ENCODE measurements at places on chromosomes 4 and X.

GRCh38 chr4:150217192-150217591 is 138.9 kb downstream of the DCLK2 start:
- no peak for DNase-seq

DNA sequence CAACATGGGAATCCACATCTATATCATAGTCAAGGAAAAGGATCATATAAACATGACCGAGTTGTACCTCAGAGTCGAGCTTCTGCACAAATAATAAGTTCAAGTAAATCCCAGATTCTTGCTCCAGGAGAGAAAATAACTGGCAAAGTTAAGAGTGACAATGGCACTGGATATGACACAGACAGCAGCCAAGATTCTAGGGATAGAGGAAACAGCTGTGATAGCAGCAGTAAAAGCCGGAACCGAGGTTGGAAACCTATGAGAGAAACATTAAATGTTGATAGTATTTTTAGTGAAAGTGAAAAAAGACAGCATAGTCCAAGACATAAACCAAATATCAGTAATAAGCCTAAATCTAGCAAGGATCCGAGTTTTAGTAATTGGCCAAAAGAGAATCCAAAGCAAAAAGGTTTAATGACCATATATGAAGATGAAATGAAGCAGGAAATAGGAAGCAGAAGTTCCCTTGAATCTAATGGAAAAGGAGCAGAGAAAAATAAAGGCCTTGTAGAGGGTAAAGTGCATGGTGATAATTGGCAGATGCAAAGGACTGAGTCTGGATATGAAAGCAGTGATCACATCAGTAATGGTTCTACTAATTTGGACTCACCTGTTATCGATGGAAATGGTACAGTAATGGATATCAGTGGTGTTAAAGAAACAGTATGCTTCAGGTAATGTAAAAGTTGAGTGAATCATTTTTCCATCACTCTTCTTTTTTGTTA is 50.4 kb downstream of the FABP2 start:
- DNase-seq, result no peak

- no peak for DNase-seq
Measured at GRCh38 chrX:15469613-15470012, 23.5 kb downstream of the PIR start.

DNA sequence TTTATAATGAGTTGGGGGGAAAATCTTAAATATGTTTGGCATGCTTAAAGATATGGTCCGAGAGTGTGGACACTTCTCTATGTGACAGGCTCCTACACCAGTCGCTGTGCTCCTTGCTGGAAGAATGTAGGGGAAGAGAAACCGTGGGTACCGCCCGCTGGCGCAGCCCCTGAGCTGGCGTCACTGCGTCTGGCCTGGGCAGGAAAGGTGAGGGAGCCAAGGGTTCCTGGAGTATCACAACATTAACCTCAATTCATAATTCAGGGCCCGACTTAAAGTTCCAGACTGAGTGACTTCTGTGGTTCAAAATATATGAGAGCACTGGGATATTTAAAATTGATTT is 95.1 kb downstream of the GATB start:
- DNase-seq, result no peak

GRCh38 chr4:149823769-149824221 is 8.2 kb upstream of the IQCM start:
- DNase-seq, result no peak

GRCh38 chr4:105683038-105683437 is 25.5 kb downstream of the INTS12 start:
- DNase-seq, result no peak

GRCh38 chr4:79046016-79046592 is 106.9 kb upstream of the PAQR3 start:
- no peak for DNase-seq

Data from stimulated activated CD8-positive, alpha-beta memory T cell treated with anti-CD3 and anti-CD28 coated beads, Interleukin-4, amount 100 ng/mL, for 1 hour (primary cell).